ENCODE measurements at places on chromosomes 11 and 22. TPM values are rescaled to one million over a fixed set of nuclear protein-coding genes. Genes with fewer than 3 reads are reported as not detected.

- no peak overlapping the region for H3K4me3 ChIP-seq
- no peaks in the 10 kb centered on the region for H3K4me1 ChIP-seq
- DNase-seq = no peak
- no peak overlapping the region for H3K27ac ChIP-seq
Observed at GRCh38 chr11:102500829-102501228, 29.7 kb downstream of the MMP7 start.

- no peak overlapping the region for H3K27ac ChIP-seq
- H3K27me3 ChIP-seq = no peaks in the 10 kb centered on the region
- peaks cover 19% of the 10 kb centered on the region for H3K4me1 ChIP-seq
- H3K36me3 ChIP-seq = no peaks in the 10 kb centered on the region
- DNase-seq = no peak
Observed at GRCh38 chr22:26548984-26549383, 36.7 kb upstream of the TFIP11 start.

Gene CD81
- 289 TPM for total RNA-seq

DNA sequence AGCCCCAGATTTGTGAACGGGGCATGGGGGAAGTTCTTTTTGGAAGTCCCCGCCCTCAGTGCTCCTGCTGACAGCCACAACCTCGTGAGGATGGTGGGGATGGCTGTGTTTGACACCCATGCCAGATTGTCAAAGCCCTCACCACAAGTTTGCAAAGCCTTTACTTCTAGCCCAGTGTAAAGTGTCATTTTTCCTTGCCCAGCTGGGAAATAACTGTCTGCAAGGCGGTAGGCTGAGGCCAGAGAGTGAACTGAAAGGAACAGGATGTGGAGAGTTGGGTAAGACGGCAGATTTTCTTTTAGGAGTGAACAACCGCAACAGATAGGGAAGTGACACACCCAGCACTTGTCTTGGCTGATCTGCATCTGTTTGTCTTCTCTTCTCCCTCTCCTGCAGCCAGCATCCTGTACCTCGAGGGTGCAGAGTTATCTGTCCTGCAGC lies 13.6 kb downstream of the IL17RA start:
- no peaks in the 10 kb centered on the region for H3K4me1 ChIP-seq
- H3K27me3 ChIP-seq = no peaks in the 10 kb centered on the region
- no peak overlapping the region for H3K27ac ChIP-seq
- DNase-seq = no peak
- H3K4me3 ChIP-seq = no peak overlapping the region
